ENCODE measurements at places on chromosomes 3 and 15.

DNA sequence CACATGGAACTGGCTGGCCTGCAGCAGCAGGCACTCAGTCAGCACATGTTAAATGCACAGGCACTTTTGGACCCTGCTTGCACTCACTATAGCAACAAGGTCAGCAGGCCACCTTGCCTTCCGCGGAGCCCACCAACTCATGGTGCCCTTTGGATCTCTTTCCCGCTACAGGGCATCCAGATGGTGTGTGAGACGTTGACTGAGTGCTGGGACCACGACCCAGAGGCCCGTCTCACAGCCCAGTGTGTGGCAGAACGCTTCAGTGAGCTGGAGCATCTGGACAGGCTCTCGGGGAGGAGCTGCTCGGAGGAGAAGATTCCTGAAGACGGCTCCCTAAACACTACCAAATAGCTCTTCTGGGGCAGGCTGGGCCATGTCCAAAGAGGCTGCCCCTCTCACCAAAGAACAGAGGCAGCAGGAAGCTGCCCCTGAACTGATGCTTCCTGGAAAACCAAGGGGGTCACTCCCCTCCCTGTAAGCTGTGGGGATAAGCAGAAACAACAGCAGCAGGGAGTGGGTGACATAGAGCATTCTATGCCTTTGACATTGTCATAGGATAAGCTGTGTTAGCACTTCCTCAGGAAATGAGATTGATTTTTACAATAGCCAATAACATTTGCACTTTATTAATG, 85.0 kb downstream of the TGFBR2 start:
- no peak for DNase-seq

DNA sequence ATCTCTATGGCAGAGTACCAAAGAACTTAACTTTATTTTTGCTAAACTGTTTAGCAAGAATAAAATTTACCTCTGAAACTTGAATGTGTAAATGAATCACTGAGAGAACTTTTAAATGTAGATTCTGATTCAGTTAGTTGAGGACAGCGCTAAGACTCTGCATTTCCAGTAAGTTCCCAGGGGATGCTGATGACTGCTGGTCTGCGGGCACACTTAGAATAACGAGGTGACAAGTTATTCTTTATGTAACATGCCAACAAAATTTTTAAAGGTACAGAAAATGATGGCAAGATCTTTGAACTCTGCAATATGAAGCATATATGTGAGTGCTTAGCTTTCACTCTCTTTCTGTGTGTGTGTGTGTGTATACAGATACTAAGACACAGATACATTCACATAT, 56.4 kb downstream of the TGFBR2 start:
- no peak for DNase-seq

- no peak for DNase-seq
Measured at GRCh38 chr3:179541094-179541493, 21.6 kb upstream of the ACTL6A start.

GRCh38 chr3:188939814-188940572, 231.8 kb upstream of the TPRG1 start:
- no peak for DNase-seq

DNA sequence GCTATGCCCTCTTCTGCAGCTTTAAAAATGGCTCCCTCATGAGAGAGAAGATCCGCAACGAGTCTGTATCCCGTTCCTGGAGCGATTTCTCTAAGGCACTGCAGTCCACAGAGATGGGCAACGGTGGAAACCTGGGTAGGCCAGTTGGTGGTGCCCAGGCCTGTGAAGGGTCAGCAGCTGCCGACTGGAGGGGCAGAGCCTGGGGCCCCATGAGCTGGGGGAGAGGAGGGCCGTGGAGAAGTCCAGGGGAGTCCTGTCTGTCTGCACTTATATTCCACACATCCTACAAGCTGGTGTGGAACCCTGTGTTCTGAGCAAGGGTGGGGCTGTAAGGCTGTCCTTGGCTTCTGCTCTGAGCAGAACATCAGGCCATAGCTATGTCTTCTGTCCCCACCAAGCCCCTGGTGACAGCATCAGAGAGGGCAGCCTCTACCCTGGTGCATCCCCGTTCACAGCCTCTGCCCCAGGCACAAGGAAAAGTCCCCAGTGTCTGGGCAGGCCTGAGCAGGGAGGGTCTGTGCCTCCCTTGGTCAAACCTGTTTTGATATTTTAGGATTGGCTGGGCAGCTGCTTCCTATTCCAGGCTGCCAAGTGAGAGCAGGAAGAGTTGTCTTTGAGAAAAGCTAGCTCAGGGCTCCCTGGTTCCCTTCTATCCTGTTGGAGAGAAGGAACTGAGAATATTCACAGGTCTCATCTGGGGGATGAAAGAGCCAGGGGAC, 29.7 kb downstream of the XYLB start:
- DNase-seq: no peak

DNA sequence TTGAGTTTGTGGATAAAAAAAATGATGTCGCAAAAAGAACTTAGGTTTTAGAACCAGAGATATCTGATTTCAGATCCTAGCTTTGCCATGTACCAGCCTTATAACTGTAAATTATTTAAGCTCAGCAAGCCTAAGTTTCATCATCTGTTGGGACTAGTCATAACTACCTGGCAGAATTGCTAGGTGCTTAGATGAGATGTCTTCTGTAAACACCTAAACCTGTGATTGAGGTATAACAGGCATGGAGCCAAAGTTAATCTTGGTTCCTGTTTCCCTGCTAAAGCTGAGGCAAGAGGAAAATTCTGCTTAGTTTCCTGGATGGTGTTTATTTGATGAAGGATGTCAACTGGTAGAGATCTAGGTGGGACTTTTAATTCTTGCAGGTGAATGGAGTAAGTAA, 331.3 kb upstream of the RBMS3 start:
- DNase-seq: peak; percentile 49

DNA sequence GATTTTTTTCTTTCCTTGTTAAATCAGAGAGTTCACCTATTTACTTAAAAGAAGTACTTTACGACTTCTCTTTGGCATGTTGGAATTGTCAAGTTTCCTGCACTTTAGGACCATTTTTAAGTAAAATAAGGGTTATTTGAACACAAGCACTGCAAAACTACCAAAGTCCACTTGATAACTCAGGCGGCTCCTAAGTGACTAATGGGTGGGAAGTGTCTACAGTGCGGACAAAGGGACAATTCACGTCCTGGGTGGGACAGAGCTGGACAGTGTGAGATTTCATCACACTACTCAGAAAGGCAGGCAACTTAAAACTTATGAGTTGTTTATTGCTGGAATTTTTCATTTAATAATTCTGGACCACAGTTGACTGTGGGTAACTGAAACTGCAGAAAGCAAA, 590.2 kb upstream of the UBE2E2 start:
- no peak for DNase-seq

DNA sequence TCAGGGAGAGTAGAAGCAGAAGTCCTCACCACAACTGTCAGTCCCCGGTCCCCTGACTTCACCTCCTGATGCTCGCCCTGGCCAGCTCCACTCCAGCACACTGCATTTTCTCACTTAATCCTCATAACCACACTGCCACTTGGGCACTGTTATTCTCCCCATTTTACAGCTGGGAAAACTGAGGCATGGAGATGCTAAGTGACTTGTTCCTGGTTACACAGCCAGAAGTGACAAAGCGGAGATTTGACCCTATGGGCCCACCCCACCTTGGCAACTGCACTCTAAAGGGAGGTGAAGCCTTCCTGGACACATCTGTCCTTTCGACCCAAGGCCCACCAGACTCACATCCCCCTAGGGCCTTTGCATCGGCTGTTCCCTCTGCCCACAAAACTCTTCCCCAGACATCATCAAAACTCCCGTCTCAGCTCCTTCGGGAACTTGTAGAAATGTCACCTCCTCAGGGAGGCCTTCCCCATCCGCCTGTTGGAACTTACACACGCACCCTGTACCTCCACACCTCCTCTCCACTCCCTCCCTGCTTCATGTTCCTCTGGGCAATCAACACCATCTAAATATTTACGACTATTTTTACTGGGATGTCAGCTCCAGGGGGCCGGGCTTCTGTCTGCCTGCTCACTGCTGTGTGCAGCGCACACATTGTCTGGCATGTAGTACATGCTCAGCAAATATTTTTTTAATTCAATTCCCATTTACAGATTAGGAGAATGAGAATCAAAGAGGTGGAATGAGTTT, 3.1 kb downstream of the GRIP2 start:
- DNase-seq: no peak

DNA sequence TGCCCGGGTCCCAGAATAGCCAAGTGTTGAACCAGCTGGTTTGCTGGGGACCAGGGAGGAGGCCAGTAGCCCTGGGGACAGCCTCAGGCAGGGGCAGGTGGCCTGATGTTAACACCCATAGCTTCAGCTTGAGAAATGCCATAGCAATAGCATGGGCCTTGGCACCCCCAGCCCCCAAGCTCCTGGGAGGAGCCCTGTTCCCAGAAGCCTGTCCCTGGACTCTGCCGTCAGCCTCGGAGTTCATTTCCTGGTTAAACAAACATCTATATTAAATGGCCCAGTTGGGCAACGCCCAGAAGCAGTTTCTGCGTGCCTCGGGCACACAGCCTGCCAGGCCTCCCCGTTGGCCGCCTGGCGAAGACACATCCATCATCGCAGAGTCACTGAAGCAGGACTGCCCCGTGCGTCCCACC, 58.2 kb downstream of the FGD5 start:
- no peak for DNase-seq

DNA sequence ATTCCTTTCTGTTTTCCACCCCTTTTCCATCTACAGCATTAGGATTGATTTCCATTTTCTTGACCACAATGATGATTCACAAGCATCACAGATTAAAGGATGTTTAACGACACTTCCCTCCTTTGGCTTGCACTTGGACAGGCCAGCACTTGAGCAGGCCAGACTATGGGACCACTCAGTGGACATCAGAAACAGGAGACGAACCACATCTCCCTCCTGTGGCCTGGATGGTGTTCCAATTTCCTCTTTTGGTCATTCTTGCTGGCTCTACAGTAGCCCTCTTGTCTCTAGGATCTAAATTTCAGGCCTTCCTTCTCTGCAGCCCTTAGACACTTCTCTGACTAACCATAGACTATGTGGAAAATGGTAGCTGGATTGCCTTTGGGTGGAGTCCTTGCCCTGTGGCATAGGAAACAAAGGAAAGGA, 78.8 kb upstream of the BOC start:
- peak; percentile 3 for DNase-seq

Data from MCF 10A (cell line).